Activated CD4-positive, alpha-beta T cell treated with anti-CD3 and anti-CD28 coated beads, Interleukin-2, amount 10 ng/mL, durations not matched to agents 7 days and 5 days (primary cell): ENCODE measurements at places on chromosomes 16 and 17. TPM values are rescaled to one million over a fixed set of nuclear protein-coding genes. Genes with fewer than 3 reads are reported as not detected.
A peak's percentile ranks its signal among the peaks of the same experiment; 100 is the strongest.

ATP5PD gene
- total RNA-seq: 252 TPM

DNA sequence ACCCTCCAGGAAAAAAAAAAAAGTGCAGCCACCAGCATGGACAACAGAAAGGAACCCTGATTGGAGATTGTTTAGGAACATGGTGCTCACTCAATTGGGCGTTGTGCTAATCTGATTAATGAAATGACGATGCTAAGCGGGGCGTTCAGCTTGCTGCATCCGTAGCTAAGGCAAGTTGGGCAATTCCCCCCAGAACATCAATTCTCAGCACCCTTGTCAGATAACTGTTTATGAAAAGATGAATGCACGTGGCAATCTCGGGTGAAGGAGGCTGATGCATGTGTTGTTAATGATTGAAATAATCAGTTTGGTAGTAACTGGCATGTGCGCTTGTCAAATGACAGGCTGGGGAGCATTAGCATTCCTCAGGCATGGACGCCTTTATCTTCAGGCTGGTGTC is 57.0 kb downstream of the HS3ST3A1 start:
- DNase-seq: no peak

DNA sequence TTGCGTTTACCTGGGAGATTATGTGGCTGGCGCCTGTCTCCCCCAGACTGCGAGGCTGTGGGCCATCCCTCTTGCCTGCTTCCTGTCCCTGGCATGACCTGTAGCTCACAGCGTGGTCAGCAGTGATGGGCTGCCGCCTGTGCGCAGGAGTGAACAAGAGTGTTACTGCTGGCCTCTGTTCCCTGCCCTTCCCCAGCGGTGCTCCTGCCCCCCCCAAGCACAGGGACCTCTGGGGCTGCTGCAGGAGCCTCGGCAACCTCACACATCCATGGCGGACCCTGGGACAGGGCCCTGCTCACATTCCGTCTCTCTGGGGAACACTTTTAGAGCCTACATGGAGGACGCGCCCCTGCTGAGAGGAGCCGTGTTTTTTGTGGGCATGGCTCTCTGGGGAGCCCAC is 10.6 kb downstream of the TSC2 start:
- DNase-seq: no peak

GRCh38 chr17:34364751-34365150 is 1.7 kb upstream of the CCL1 start:
- DNase-seq: no peak

- DNase-seq: no peak
Measured at GRCh38 chr16:83732536-83732935, 75.2 kb upstream of the HSBP1 start.

DNA sequence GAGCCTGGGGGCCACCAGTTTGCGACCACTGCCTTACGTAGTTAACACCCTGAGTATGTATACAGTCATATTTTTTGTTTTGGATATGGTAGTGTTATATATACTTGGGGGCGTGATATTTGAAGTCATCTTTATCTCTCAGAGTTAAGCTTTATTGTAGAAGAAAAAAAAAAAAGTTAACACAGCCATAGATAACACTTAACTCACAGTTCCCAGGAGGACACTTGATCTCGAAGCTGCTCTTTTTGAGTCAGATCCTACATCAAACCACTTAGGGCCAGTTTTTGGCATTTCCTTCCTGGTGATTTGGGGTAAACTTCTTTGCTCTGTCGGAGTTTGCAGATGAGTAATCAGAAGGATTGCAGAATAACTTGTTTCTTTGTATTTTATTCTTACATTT is 5.8 kb downstream of the ITPRIPL2 start:
- DNase-seq: no peak

- DNase-seq: peak; percentile 12
Measured at GRCh38 chr17:72030067-72030899, 90.5 kb upstream of the SOX9 start.

GRCh38 chr16:47004652-47005051 is 31.2 kb upstream of the DNAJA2 start:
- no peak for DNase-seq

SLC38A8 gene
- not detected for total RNA-seq

GRCh38 chr17:6549384-6550036 is 6.8 kb downstream of the PITPNM3 start:
- no peak for DNase-seq

OR1A1 gene
- not detected for total RNA-seq

DNA sequence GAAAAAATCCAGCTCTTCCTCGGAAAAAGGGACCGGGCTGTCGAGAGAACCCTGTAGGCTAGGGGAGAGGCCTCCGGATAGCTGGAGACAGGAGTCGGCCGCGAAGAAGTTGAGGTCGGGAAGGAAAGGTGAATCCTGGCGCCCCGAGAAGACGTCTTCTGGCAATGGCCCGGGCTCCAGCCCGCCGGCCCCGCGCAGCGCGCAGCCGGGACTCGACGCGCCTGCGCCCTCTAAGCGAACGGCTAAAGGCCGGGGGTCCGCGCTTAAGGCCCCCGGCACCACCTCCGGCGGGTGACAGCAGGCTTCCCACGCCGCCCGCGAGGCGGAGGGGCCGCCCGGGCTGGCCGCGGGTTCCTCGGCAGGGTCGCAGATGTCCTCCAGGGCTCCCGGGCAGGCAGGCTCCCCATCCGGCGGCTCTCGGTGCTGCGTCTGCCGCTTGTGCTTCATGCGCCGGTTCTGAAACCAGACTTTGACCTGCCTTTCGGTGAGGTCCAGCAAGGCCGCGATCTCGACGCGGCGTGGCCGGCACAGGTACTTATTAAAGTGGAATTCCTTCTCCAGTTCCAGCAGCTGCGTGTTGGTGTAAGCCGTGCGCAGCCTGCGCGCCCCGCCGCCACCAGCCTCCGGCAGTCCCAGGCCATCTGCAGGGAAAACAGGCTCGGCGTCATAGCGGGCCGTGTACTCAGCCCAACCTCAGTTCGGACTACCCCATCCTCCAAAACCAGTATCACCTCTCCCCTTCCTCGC is 1.6 kb downstream of the HOXB2 start:
- peak; percentile 51 for DNase-seq

BCAR1 gene
- not detected for total RNA-seq

GRCh38 chr17:41456204-41456603 is 11.0 kb downstream of the KRT32 start:
- DNase-seq: no peak

DNA sequence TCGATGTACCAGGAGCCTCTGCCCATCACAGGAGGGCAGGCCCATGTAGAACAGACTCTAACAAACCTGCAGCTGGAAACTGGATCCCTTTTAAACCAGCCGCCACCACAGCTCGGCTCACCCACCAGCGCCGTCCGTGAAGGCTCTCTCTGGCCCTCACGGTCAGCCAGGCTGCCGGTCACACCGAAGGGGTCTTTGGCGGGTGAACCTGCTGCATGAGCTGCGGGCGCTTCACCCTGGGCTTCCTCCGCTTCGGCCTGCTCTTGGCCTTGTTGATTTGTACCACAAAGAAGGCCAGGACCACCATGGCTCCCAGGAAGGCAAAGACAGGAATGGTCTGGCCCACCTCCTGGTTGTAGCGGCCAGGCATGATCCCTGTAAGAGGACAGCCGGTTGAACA is 11.7 kb upstream of the SLC38A8 start:
- no peak for DNase-seq

DNA sequence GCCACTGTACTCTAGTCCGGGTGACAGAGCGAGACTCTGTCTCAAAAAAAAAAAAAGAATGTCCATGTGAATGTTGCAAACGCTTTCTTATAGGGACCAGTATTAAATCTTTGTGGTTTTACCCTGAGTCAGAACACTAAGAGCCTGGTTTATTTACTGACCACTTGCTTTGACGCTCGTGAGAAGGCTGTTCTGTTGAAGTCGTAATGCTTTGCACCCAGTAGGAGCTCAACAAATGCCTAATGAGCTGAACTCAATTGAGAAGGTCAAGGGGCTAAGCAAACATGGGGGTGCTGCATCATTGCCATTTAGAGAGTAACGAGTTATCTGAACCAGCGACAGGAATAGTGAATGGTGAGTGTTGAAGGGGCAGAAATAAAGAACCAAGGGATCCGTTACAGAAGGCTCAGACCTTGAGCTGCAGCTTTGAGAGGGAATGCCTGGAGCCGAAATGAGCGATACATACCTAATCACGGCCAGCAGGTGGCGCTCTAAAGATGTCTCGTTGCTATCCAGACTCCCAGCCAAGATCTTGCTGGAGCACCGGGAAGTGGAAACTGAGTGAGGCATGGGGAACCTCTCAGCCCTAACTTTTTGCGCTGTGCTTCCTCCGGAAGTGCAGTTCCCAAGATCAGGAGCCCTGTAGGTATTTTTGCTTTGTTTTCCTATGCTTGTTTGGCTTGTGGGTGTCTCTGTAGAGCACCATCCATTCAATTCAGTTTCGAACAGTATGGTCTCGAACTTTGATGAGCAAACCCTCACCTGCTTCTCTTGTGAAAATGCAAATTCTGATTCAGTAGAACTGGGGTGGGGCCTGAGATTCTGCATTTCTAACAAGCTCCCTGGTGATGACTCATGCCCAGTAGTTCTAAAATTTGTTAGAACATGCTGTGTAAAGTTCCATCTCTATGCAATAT is 12.6 kb upstream of the RNF222 start:
- peak; percentile 83 for DNase-seq

DNA sequence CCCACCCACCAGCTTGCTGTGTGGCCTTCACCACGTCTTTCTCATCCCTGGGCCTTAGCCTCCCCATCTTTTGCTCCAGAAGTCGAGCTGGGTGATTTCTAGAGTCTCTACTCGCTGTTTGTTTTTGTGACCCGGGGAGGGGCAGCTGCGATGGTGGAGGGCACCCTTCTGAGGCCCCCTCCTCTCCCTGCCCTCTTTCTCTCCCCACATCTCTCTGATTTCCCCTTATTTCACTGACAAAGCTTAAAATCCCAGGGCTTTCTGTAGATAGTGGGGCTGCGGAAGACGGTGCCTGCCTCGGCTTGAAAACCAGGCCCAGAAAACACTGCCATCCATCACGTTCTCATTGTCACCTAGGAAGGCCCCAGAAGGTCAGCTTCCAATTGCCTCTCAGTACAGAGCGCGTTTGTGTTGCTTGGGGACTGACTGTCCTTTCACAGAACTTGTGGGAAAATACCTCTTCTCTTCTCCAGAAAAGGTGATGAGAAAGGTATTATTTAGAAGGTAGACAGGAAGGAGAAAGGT is 95.1 kb downstream of the NTN1 start:
- no peak for DNase-seq

SHPK gene
- total RNA-seq: 12.3 TPM

MYH13 gene
- not detected for total RNA-seq

NKD1 gene
- total RNA-seq: 1.3 TPM

DNA sequence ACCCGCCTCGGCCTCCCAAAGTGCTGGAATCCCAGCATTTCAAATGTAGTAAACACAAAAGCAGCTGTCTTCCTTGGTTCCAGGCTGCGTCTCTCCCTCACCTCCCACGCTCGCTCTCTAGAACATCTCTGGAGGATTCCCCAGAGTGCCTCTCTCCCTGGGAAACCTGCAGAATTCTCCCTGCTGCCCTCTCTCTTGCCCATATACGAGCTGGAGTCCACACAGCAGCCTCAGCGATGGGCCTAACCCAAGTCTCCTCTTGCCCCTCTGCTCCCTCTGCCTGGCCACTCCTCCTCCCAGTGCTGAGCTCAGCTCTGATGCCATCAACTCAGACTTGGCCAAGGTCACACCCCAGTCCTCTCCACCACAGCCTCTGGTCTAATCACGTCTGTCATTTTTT is 10.6 kb downstream of the GPRC5B start:
- DNase-seq: no peak

DNA sequence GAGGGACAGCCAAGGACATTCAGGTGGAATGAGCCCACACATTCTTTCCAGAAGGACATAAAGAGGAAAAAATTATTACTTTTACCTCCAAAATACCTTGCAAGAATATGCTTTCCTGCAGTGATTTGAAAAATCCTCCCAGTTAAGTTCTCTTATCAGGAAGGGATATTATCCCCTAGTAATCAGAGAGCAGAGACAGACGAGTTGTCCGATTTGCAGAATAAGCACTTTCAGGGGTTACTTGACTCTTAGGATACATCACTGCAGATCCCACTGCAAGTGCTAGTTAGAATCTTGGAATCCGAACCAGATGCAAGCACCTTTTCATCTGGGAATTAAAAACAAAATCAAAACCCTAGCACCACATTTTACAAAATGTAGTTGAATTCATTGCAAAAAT is 33.6 kb downstream of the FOXL1 start:
- DNase-seq: no peak
